ENCODE measurements at places on chromosomes 11 and 22. TPM values are rescaled to one million over a fixed set of nuclear protein-coding genes. Genes with fewer than 3 reads are reported as not detected.

SLC7A4 gene
- total RNA-seq, result 0.12 TPM

ASPHD2 gene
- total RNA-seq, result 0.38 TPM

FAM181B gene
- not detected for total RNA-seq

OR4C13 gene
- not detected for total RNA-seq

TPP1 gene
- 71.2 TPM for total RNA-seq

ADORA2A gene
- total RNA-seq, result 5.5 TPM

CSF2RB gene
- 0.88 TPM for total RNA-seq

TUB gene
- 1.9 TPM for total RNA-seq

CRYBA4 gene
- total RNA-seq, result not detected

RAB39A gene
- total RNA-seq, result 0.61 TPM

DNA sequence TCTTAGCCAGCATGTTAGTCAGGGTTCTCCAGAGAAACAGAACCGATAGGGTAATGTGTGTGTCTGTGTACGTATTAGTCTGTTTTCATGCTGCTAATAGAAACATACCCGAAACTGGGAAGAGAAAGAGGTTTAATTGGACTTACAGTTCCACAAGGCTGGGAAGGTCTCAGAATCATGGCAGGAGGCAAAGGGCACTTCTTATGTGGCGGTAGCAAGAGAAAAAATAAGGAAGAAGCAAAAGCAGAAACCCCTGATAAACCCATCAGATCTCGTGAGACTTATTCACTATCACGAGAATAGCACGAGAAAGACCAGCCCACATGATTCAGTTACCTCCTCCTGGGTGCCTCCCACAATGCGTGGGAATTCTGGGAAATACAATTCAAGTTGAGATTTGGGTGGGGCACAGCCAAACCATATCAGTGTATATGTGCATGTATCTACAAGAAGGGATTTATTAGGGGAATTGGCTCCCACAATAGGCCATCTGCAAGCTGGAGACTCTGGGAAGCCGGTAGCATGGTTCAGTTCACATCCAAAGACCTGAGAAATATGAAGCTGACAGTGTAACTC is 173.7 kb upstream of the NECTIN1 start:
- H3K36me3 ChIP-seq, result no peaks in the 10 kb centered on the region
- H3K4me1 ChIP-seq, result peaks cover 35% of the 10 kb centered on the region
- H3K27me3 ChIP-seq, result no peaks in the 10 kb centered on the region
- H3K27ac ChIP-seq, result no peak overlapping the region
- H3K4me3 ChIP-seq, result no peak overlapping the region
- DNase-seq, result no peak

GRCh38 chr22:27614006-27614649 is 187.4 kb downstream of the MN1 start:
- no peak for DNase-seq
- H3K4me3 ChIP-seq, result no peak overlapping the region
- peaks cover 9% of the 10 kb centered on the region for H3K27me3 ChIP-seq
- H3K27ac ChIP-seq, result no peak overlapping the region
- H3K36me3 ChIP-seq, result no peaks in the 10 kb centered on the region

DNA sequence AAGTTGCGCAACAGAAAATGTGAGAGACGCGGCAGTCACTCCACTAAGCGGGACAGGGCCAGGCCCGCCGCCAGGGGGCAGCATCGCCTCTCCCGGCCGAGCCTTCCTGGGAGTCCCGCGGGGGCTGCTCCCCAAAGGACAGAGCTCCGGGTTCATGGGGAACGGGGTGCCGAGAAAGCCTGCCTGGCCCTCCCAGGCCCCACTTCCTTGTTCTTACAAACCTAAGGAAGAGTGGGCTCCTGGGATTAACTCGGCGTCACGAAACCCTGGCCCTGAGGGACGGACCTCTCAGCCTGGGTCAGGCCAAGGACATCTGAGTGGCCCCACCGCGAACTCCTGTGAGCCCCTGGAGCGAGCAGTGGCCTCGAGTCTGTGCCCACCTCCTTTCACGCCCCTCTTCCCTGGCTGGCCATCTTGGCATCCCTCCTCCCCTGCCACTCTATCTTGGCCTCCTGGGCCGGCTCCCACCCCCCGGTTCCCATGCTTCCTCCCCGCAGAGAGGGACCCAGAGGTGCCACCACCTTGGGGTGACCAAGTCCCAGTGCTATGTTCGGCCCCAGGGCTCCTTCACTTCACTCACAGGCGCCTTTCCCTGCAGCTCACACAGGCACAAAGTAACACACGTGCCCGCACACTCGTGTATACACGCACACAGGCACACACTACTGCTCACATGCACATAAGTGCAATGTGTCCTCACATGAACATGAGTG is 99.9 kb upstream of the FGF3 start:
- H3K4me3 ChIP-seq, result no peak overlapping the region
- peak; percentile 81 for DNase-seq
- H3K4me1 ChIP-seq, result no peaks in the 10 kb centered on the region
- no peaks in the 10 kb centered on the region for H3K36me3 ChIP-seq
- no peak overlapping the region for H3K27ac ChIP-seq

GRCh38 chr11:88179971-88180629 is 4.9 kb upstream of the RAB38 start:
- H3K36me3 ChIP-seq, result no peaks in the 10 kb centered on the region
- H3K27me3 ChIP-seq, result no peaks in the 10 kb centered on the region
- no peak overlapping the region for H3K27ac ChIP-seq
- DNase-seq, result no peak
- H3K4me1 ChIP-seq, result no peaks in the 10 kb centered on the region
- H3K4me3 ChIP-seq, result no peak overlapping the region

DNA sequence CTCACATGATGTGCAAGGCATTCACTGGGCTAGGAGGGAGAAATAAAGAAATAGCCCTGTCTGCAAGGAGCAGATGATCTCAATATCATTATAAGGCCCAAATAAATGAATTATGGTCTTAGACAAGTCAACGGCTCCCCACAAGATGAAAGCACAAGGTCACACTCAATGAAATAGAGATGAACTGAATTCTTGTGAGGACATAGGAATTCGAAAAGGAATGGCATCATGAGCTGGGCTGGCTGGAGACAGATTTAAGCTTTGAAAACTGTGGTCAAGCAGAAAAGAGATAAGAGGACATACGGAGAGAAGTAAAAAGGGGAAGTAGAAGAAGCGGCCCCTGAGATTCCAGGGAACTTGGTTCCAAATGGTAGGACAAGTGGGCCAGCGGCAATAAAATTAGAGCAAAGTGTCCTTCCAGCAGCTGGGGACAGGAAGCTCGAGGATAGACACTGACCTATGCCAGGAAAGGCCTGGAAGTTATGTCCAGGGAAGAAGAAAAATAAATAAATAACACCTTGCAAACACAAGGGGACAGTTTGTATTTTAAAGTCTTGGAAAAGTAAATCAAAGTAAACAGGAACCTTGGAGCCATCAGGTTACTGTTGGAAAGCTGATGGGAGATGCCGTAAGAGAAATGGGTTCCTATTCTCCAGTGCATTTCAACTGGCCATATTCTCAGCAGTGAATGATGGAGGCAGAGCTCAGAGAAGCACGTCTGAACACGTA is 37.8 kb downstream of the GALNT18 start:
- no peaks in the 10 kb centered on the region for H3K36me3 ChIP-seq
- H3K27me3 ChIP-seq, result no peaks in the 10 kb centered on the region
- no peak overlapping the region for H3K27ac ChIP-seq
- peaks cover 22% of the 10 kb centered on the region for H3K4me1 ChIP-seq
- H3K4me3 ChIP-seq, result no peak overlapping the region
- DNase-seq, result no peak

GRCh38 chr22:36816339-36816635 is 548 bp downstream of the PVALB start:
- peaks cover 11% of the 10 kb centered on the region for H3K27me3 ChIP-seq
- no peak for DNase-seq
- H3K4me1 ChIP-seq, result no peaks in the 10 kb centered on the region

- no peak overlapping the region for H3K27ac ChIP-seq
- H3K4me3 ChIP-seq, result no peak overlapping the region
- H3K36me3 ChIP-seq, result no peaks in the 10 kb centered on the region
These were observed 22.5 kb downstream of the CYTH4 start for GRCh38 chr22:37304595-37305343.

DNA sequence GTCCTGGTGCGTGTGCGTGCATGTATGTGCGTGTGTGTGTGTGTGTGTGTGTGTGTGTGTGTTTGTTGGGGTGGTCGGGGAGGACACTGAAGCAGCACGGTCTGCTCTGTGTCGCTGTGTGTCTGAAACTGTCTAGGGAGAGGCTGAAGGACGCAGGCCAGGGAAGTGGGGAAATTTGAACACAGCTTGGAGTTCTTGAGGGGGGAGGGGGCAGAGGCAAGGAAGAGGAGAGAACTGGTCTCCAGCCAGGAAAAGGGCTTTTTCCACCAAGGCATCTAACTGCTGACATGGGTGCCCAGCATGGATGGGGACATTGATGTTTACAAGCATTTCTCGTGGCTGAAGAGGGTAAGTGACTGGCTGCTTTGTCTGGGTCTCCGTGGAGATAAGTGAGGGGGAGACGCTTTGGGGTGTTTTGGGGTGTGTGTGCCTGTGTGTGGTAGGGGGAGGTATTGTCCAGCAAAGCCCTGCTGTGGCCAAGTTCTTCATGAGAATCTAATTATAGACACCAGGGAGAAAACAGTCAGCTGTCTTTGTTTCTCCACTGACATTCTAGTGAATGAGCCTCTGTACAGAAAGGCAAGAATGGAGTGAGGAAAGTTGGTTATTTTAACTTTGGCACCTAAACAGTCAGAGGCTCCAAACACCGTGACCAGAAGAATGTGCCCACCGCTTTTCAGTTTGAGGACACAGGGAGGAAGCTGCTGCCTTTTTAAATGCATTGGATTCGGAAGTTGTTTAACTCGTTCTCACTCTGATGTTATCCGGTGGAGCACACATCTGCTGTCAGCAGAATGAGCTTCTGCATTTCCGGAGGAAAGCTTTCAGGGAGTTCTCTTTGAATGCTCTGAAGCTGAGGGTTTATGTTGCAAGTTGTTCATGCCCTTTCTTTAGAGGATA is 63.7 kb downstream of the PPFIBP2 start:
- no peaks in the 10 kb centered on the region for H3K4me1 ChIP-seq
- no peaks in the 10 kb centered on the region for H3K36me3 ChIP-seq
- DNase-seq, result no peak
- H3K27ac ChIP-seq, result peak overlapping the region; percentile 69
- peak overlapping the region; percentile 37 for H3K4me3 ChIP-seq

DNA sequence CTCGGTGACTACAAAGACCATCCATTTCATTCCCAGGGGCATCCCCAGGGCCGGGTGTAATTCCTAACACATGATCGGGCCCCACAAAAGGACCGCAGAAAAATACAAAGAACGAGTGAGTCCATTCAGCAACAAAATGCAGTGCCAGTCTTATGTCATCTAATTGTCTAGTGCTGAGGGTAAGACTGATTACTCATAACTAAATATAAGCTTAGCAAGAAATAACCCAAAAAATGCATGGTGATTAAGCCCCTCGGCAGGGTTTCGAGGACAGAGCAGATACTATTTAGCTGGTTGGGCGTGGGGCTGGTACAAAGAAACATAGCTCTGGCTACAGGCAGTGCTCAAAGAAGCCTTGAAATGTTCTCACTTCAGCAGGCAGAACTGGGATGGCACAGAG is 1078.9 kb downstream of the OPCML start:
- H3K4me3 ChIP-seq, result no peak overlapping the region
- no peaks in the 10 kb centered on the region for H3K36me3 ChIP-seq
- no peaks in the 10 kb centered on the region for H3K27me3 ChIP-seq
- H3K27ac ChIP-seq, result no peak overlapping the region

GRCh38 chr11:64129403-64129802 is 36.5 kb downstream of the MACROD1 start:
- H3K27me3 ChIP-seq, result no peaks in the 10 kb centered on the region
- H3K4me1 ChIP-seq, result no peaks in the 10 kb centered on the region
- DNase-seq, result no peak
- H3K27ac ChIP-seq, result no peak overlapping the region

DNA sequence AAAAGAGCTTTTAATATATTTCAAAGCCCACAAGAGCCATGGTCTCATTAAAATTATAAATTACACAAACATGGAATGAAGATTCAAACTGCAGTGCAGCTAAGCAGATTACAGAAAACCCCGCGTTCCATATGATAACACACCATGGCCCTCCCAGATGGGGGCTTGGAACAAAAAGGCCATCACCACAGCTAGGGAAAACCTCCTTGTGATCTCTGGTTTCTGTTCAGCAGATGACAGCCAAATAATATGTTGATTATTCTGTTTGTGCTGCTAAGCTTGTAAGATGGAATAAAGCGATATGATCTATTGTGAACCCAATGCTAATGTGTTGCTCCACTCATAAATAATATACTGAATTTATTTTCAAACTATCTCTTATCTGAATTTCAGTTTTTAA is 28.5 kb downstream of the IMMP1L start:
- H3K4me1 ChIP-seq, result no peaks in the 10 kb centered on the region
- no peak overlapping the region for H3K4me3 ChIP-seq
- no peaks in the 10 kb centered on the region for H3K27me3 ChIP-seq
- no peak for DNase-seq
- H3K27ac ChIP-seq, result no peak overlapping the region
- no peaks in the 10 kb centered on the region for H3K36me3 ChIP-seq

- no peak overlapping the region for H3K27ac ChIP-seq
- no peaks in the 10 kb centered on the region for H3K36me3 ChIP-seq
- H3K4me1 ChIP-seq, result no peaks in the 10 kb centered on the region
- no peak overlapping the region for H3K4me3 ChIP-seq
- DNase-seq, result no peak
- no peaks in the 10 kb centered on the region for H3K27me3 ChIP-seq
These were observed 147.9 kb upstream of the PLET1 start for GRCh38 chr11:112408517-112408916.

DNA sequence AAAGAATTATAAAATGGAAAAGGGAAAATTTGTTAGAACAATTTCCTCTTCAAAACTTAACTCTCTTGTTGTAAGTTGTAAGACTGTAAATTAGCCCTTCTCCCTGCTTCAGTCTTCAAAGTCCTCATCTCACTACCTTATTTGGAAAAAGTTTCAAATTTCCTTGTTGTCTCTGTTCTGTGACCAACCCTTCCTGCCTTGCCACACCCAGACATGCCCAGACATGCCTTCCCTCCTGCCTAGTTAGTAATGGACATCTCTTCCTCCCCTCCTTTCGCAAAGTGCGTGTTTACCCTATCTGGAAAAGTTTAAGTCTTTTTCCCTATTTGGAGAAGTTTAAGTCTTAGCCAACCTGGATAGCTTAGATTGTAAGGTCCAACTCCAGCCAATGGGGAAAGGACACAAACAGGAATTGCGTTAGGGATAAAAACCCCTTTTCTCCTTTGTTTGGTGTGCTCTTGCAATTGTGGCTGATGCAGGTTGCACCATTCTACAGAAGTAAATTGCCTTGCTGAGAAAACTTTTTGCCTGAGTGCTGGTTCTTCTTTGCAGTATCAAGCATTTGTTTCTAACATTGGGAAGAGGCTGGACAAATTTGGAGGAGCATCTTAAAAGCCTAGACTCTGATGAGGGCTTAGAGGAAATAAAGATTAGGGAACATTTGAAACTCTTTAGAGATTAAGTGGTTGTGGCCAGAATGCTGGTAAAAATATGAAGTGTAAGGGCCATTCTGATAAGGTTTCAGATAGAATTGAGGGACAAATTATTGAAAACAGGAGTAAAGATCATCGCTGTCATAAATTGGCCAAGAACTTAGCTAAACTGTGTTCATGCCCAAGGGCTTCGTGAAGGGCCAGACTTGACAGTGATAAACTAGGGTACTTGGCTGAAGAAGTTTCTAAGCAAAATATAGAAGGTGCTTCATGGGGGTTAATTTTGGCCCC is 15.4 kb downstream of the OR52K2 start:
- no peaks in the 10 kb centered on the region for H3K4me1 ChIP-seq
- no peak overlapping the region for H3K4me3 ChIP-seq
- H3K27me3 ChIP-seq, result no peaks in the 10 kb centered on the region
- no peak overlapping the region for H3K27ac ChIP-seq

GRCh38 chr22:30246814-30247376 is 336 bp upstream of the LIF start:
- no peak overlapping the region for H3K27ac ChIP-seq
- no peaks in the 10 kb centered on the region for H3K27me3 ChIP-seq
- H3K4me3 ChIP-seq, result peak overlapping the region; percentile 35
- no peak for DNase-seq
